ENCODE measurements at places on chromosomes 2 and 18.

DNA sequence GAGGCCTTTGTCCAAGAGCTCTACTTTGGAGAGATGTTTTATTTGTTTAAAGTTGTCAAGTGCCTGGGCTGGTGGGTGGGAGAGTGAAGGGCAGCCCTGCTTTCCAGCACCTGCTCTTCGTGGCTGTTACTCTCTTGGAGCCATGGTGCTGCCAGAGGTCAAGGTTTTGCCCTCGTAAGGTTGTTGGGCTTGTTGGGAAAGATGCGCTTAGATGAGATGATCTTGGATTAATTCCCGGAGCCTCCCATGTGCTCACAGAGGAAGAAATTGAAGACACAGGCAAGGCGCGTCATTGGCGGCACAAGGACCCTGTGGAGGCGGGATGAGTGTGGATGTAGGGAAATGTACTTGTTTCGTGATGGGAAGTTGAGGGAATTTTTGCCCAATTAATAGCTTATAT, 27.9 kb downstream of the ZCCHC2 start:
- no peak for DNase-seq

- DNase-seq: no peak
These were observed 164.6 kb downstream of the TPO start for GRCh38 chr2:1577846-1578245.

DNA sequence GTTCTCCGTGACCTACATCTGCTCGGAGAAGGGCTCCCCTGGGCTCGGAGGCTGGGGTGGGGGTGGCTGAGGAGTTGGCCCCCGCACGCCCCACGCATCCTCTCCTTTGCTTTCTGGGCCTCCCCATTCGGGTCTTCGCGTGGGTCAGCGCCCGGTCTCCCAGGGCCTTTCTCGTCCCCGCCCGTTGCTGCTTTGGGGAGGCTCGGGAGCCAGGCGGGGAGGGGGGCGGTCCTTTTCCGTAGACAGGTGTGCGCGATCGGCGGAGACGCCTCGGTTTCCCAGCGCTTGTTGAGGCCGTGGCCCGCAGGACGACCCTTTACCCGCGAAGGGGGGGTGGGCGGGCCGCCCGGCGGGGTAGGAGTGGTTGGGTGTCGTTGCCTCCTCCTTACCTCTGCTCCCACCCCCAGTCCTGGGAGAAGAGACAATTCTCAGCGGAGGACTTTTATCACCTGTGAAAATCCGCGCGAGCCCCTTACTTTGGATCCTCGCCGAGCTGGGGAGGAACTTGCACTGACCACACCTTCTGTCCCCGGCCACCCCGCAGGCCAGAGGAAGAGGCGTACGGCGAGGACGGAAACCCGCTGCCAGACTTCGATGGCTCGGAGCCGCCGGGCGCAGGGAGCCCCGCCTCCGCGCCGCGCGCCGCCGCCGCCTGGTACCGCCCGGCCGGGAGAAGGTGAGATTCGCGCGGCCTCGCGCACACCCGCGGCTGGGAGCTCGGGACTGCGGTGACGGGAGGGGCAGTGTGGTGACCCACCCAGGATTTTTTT, 2.6 kb downstream of the ADCYAP1 start:
- no peak for DNase-seq

GRCh38 chr18:48340560-48340959, 68.6 kb downstream of the ZBTB7C start:
- DNase-seq: no peak

- DNase-seq: no peak
These were observed 156.4 kb downstream of the DCC start for GRCh38 chr18:52496426-52496825.

GRCh38 chr2:30026091-30027055, 105.0 kb upstream of the ALK start:
- no peak for DNase-seq

- DNase-seq: no peak
These were observed 221.8 kb downstream of the SPP2 start for GRCh38 chr2:234272069-234272850.

DNA sequence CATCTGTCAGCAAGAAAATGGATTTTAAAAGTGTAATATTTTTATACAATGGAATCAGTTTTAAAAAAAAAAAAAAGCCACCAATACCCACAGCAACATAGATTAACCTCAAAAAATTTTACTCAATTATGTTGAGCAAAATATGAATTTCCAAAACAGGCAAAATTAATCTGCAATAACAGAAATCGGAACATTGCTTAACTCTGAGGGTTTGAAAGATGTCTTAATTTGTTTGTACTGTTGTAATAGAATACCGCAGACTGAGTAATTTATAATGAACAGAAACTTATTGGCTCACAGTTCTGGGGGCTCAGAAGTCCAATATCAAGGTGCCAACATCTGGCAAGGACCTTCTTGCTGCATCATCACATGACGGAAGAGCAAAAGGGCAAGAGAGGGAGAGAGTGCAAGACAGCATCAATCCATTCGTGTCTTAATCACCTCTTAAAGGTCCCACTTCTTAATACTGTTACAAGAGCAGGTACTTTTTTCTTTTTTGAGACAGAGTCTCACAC, 31.8 kb upstream of the TNFAIP6 start:
- no peak for DNase-seq

GRCh38 chr2:40372283-40372985, 79.5 kb downstream of the SLC8A1 start:
- no peak for DNase-seq

- DNase-seq: no peak
These were observed 21.5 kb upstream of the ZNF532 start for GRCh38 chr18:58842978-58843687.

DNA sequence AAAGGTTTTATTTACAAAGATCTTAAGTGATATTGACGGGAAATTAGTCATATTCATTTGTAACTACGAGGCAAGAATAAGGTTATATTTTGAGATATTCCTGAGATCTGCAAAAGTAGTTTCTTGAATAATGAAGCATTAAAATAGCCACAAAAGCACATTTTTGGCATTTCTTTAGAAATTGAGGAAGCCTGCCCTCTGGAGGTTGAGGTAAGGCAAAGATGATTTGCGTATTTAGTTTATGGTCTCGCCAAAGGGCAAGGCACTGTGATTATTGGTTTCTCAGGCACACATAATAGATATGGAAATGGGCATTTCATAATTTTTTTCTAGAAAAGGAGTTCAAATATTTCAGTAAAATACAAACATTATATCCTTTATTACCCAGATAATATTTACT, 143.7 kb upstream of the RPRM start:
- no peak for DNase-seq

- DNase-seq: no peak
These were observed 28.1 kb downstream of the ASAP2 start for GRCh38 chr2:9234680-9235146.

DNA sequence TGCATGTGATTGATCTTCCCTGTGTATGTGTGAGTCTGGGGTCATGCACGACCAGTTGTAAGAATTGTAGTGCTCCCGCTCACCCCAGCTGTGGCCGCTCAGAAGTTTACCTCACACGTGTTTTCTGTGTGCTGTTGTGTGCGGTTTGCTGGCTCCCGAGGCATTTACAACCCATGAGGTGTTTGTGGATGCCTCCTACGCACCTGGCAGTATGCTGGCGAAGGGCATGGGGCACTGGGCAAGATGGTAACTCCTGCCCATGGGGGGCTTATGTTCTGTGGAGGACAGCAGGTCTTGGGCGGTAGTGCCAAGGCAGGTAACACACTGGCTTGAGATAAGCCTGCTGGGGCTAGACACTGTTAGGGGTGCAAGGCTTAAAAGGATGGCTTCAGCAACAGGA, 102.6 kb upstream of the HS6ST1 start:
- no peak for DNase-seq

GRCh38 chr18:31454066-31454708, 6.6 kb downstream of the DSG3 start:
- DNase-seq: no peak

GRCh38 chr2:67389286-67389685, 7.8 kb upstream of the ETAA1 start:
- DNase-seq: no peak

DNA sequence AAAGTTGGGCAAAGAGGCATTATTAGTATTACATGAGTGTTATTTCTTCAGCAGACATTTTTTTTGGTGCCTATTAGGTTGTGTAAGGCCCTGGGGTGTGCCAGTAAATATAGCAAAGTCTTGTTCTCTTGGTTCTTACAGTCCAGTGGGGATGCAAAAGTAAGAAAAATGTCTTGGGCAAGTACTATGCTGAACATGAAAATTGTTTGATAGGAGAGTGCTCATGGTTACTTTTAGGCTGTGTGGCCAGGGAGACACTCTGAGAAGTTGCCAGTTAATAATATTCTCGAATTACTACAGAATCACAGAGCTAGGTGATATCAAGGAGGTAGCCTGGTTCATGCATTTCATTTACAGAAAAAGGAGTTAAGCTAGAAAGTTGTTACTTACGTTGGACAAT, 1.9 kb downstream of the AGFG1 start:
- no peak for DNase-seq

DNA sequence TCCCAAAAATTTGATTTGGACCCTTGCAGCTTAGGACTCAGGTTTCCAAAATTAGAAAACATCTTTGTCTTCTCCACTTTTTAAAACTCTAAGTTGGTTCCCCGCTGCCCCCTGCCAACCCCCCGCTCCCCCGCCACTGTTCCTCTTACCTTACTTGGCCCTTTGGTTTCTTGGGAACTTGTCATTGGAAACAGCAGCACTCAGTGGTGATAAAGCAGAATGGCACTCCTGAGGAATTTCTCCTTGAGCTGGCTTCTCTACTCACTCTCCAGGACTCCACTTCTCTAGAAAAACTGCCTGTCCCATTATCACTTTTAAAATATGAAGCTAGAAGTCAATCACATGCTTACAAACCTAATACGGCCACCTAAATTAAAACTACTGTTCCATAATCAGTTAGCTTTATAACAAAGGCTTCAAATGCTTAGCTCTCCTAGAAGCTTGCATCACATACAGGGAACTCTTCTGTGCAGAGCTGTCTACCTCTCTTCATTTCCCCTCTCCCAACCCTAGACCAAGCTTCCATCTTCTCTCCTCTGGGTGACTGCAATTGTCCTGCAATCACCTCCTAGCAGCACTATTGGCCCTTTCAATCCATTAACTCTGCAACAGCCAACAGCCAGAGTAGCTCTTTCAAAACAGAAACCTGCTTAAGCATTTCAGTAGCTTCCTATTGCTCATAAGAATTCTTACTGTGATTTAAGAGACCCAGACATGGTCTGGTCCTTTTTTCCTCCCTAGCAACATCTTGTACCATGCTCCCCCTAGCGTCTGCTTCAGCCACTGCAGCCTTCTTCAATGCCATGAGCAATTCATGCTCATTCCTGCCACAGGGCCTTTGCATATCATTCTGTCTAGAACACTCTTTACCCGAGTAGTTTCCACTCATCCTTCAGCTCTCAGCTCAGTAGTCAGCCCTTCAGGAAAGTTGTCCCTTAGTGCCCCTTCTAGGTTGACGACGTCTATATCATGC, 15.2 kb upstream of the PLEKHM3 start:
- peak; percentile 65 for DNase-seq

DNA sequence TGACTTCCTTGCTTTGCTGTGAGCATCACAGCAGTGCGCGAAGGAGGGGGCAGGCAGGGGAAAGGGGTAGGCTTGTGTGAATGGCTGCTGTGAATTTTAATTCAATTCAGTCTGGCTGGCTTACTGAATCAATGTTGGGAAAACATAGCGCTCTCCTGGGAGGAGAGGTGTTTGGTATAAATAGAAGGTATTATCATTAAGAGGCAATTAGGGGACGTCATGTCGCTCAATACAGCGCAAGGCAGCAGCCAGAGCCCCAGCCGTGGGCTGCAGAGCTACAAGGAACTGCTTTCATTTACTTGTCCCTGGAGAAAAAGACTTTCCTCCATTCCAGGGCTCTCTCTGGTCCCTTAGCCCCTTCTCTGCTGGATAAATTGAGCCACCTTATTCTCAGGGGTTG, 181.4 kb upstream of the MSH6 start:
- no peak for DNase-seq

DNA sequence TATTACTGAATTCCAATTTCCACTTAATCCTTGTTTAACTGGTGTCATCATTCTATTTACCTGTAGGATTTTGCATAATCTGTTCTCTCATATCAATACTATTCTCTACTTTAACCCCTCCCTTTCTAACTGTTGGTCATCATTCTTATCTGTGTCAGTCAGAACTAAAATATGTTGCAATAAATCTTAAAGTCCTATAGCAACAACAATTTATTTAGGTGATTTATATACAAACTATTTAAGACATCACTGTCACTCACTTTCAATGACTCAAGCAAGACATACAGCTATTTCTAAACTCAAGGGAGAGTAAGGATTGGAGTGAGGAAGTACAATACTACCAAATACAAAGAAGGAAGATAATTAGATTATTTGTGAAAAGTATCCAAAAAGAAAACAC, 740.4 kb downstream of the DSC3 start:
- DNase-seq: no peak

GRCh38 chr2:121071034-121071504, 213.9 kb downstream of the TFCP2L1 start:
- peak; percentile 4 for DNase-seq

DNA sequence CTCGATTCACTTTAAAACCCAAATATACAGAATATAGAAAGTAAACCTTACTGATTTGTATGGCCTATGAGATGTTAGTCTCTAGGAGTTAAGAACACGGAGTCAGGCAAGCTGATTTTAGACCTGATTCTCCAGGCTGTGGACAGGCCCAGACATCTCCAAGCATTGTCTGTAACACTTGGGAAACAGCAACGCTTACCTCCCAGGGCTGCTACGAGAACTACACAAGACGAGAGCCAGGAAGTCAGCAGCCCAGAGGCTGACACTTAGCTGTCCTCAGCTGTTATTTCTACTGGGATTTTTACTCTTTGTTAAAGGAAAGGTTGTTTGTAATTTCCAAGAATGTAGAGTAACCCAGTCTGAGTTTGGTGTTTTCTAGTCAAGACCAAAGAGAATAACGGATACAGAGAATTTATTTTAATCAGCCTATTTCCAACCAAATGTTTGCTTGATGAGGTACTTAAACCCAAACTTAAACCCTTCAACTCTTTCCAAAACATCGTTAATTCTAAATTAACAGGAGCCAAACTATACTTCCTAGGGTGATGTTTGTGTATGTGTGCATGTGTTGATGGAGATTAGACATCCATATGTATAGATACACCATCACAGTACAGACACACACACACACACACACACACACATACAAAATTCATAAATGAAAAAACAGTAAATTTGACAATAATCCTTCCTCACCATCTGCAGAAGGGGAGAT, 123.4 kb downstream of the LAMA1 start:
- DNase-seq: no peak

DNA sequence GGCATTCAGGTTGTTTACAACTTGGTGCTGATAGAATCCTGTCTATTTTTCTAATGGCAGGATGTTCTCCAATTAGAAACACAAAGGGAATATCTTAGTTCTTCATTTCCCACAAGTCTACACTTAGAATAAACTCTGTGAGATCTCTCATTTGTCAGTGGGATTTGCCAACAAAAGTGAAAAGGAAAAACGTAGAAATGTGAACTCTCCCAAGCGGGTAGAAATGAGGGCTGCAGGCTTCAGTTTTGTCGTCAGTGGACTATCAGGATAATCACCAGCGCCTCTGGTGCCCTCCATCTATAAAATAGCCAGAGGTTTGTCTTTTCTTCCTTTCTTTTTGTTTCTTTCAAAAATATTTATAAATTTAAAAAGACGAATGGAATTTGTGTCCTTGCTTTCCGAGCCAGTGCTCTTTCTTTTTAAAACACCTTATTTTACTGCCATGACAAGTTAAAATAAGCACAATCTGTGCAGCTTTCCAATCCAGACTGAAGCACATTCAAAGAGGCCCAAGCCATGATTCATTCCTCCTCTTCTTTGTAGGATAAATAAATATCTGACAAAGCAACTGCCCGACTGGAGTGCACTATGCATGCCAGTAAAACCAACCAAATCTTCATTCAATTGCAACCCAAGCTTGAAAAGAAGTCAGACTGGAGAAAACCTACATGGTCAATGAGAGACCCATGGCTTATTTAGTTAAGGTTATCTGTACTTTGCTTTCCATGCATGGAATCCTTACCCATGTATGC, 185.8 kb downstream of the ANKRD44 start:
- DNase-seq: no peak

Data from CD4-positive, alpha-beta T cell treated with Interleukin-15 for 4 hours (primary cell).